Activated naive CD4-positive, alpha-beta T cell treated with anti-CD3 and anti-CD28 coated beads, Interleukin-2, amount 50 U/mL, for 16 hours (primary cell): ENCODE measurements at places on chromosomes 3 and 15.
A peak's percentile ranks its signal among the peaks of the same experiment; 100 is the strongest.

DNA sequence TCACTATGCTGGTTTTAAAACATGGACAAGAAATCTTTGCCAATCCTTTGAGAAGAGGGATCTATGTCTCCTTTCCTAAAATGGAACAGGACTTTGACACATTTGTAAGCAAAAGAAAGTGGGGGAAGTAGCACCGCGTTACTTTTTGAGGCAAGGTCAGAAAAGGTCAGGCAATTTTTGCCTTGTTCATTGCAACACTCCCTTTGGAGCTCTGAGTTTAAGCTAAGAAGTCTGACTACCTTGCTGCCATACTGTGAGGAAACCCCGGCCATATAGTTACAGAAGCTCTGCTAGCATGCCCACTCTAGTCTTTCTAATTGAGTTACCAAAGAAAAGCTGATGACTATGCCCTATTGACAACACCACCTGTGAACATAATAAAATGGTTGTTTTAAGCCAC, 1.4 kb downstream of the FAM227B start:
- DNase-seq, result no peak

DNA sequence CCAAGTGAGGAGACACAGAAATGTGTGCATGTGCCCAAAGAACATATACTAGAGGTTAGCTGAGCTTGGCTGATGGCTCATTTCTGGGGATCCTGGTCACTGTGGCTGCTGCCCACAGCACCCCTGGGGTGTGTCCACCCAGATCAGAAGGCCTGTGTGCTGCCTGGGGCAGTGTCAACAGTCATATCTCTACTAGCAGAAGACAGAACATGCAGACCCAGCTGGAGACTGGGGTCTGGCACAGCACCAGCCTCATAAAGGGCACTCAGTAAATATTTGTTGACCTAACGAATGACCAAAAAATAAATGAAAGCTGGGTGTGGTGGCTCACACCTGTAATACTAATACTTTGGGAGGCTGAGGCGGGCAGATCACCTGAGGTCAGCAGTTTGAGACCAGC, 16.4 kb downstream of the CHRNA3 start:
- DNase-seq, result no peak

DNA sequence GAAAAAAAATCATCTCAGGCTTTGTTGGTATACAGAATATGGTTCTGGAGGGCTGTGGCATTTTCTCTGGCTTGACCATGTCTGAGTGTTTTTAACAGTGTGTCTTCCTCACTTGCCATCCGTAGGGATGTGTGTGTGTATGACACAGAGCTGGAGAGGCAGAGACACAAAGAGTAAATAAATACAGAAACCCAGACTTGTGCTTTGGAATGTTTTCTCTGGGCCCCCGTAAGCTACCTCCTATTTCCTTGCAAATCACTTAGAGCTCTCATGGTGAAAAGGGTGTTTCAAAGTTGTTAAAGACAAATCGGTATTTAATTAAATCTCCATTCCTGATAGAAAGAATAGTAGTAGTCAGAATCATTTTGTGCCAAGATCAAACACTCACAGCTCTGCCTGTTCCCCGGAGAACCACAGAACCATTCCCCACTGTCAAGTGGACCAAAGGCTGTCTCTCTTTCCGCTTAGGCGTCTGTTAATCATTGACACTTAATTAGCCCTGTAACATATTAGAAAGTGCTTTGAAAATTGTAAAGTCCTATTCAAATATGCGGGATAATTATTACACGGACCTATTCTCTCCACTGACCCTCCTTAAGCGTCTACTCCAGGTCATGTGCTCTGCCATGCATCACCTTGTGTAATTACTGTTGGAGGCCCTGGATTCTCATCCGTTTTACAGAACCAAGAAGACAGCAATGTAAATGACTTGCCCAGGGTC, 313.6 kb upstream of the TLE3 start:
- DNase-seq, result no peak

DNA sequence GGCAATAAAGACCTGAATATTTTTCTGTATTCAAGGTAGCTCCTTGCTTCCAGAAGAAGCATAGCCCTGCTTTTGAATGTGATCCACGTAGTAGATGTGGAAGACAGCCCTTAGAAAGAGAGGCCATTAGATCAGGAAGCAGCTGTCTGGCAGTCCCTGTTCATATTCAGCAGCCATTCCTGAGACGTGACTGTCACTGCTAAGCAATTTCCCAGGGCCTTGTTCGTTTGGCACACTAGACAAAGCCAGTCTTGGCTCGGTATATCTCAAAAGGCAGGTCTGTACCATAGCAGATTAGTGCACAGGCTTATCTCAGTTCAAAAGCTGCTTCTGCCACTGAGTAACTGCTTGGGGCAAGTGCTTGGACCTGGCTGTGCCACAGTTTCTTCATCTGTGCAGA, 287.8 kb upstream of the MCTP2 start:
- DNase-seq, result no peak

- no peak for DNase-seq
Observed at GRCh38 chr15:78878356-78878755, 5.7 kb downstream of the MORF4L1 start.

DNA sequence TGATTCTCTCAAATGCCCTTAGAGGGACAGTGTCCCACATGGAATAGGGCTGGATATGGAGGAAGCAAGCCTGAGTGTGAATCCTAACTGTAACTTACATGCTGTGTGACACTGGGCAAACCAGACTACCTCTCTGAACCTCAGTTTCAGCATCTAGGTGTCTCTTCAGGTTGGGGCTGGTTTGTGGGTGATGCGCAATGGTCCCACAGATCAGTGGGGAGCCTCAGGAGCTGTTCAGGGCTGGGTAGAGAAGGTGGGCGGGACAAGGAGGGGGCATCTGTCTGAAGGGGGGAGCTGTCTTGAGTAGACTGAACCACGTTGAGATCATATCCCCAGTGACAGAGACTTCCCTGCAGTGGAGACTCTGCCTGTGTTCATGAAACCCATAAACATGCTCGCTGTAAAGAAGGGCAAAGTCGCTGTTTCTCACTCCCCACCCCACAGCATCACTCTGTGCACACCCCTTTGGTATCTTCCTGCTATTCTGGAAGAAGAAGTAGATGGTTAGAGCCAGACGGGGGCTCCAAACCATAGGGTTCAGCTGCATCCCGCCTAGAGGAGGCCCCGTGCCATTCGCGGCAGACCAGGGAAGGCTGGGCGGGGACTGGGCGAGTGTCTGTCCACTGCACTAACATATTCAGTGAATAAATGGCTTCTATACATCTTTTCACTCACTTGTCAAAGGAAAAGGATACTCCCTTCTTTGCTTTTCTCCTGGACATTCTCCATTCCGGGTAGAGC, 28.4 kb downstream of the SRPRB start:
- DNase-seq, result no peak

DNA sequence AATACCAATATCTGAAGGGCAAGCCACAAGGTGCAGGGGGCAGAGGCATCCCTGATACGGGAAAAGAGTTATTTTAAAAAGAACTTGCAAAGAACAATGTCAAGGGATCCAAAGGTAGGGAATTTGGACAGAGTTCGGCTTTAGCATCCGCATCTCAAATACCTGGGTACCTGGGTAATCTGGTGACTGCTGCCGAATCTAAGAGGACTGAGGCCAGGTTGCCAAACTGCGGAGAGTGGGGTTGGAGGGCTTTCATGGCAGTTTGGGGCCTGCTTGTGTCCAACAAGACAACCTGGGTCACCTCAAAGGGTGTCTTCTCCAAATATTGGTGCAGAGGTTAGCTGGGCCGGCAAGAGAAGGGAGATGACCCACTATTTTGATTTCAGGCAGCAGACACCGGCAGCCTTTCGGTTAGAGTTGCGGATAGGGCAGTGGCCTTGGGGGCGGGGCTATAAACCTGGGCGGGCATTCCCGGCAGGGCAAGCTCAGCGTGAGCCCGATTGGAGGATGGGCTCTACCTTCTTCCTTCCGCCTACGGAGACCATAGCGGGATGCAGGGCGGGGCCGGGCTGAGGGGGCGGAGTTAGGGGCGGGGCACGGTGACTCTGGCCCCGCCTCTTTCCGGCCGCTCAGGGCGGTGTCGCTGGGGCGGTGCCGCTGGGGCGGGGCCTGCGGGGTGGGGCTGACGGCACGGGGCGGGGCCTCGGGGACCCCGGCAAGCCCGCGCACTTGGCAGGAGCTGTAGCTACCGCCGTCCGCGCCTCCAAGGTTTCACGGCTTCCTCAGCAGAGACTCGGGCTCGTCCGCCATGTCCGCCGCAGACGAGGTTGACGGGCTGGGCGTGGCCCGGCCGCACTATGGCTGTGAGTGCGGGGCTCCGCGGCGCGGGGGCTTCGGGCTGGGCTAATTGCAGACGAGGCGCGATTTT, at the start of gene IQGAP1:
Gene IQGAP1, plus strand, starts transcription at position 709 of the 928 bp plus-strand sequence. Its CDS starts 100 bp downstream, at position 809.
- DNase-seq, result peak; percentile 97

DNA sequence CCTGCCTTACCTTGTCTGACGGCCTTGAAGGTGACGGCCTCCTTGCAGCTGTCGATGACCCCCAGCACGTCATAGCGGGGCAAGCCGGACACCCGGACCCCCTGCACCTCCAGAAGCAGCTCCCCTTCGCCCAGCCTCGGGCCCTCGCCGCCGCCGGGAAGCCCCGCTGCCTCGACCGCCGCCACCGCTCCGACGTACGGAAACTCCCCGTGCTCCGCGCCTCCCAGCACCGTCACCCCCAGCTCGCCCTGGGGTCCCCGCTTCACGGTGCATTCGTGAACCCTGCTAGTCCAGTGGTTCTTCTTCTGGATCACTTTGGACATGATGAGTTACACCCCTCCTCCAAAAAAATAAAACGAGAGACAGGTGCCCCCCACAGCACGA, 740 bp downstream of the MAGI1 start:
- DNase-seq, result no peak

DNA sequence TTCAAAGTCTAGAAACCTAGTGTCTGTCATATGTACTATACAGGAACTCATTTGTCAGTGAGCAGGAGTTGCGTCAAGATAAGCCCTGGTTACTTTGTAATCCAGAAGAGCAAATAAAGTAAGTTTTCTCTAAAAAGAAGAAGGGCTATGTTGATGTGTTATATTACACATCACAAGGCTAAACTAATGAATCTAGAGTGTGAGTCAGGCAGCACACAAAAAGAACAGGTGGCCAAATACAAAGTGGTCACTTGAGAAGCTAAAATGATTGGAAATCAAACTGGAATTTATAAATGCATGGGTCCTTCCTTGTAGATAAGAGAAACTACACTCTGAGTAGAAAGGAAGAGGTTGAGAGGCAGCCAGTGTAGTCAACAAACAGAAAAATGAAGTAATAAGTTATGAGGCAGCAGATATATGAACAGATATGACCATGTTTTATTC, 771.6 kb downstream of the DIPK2A start:
- no peak for DNase-seq

DNA sequence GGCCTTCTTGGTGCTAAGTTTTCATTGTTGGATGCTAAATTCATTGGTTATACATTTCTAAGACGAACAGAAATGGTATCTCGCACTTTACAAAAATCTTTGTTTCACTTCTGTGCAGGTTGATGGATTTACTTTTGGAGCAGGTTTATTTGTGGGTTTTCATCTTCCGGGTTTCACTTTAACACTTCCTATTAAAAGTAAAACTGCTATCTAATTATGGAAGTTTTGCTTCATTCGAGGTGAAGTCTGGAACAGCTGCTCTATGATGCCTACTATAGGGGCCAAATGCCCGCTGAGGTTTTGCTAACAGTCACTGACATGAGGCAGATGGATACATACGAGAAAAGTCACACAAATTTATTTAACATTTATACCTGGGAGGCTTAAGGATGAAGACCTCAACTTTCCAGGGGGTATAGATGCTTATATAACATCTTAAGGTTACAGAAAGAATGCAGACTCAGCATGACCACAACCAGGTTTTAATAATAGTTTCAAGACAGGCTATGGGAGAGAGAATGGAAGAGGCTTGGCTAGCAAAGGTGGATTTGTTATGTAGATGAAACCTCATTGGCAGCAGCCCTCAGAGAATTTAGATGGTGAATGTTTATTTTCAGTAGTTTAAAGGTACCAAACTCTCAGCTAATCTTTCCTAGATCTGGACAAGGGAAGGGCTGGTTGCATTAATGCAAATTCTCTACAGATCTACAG, 54.2 kb downstream of the OSTN start:
- no peak for DNase-seq

DNA sequence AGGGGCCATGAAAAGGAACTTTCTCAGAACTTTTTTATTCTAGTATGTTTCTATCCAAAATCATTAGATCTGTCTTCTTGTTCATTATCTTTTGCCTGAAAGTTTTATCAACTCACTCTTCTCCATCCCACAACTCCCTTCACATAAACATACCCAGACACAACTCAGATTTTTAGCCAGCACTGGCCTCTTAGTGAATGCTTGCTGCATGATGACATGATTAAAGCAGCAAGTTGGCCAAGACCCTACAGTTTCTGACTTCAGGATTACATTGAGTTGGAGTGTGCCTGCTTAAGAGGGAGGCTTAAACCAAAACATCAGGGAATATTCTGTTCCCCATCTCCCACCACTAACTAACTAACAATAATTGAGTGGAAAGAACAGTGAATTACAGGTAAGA, 38.1 kb downstream of the PLSCR2 start:
- no peak for DNase-seq

- no peak for DNase-seq
Observed at GRCh38 chr3:113170771-113171170, 40.6 kb upstream of the BOC start.

- no peak for DNase-seq
Observed at GRCh38 chr15:75348562-75349350, 1.9 kb downstream of the NEIL1 start.

GRCh38 chr15:40069178-40070165, 30.5 kb upstream of the SRP14 start:
- no peak for DNase-seq

- no peak for DNase-seq
Observed at GRCh38 chr15:88142121-88142520, 114.4 kb downstream of the NTRK3 start.

- DNase-seq, result no peak
Observed at GRCh38 chr15:95875121-95875643, 455.3 kb upstream of the NR2F2 start.

- no peak for DNase-seq
Observed at GRCh38 chr3:61960976-61961375, 399.6 kb downstream of the PTPRG start.
